ENCODE measurements at places on chromosomes 1 and 21.

DNA sequence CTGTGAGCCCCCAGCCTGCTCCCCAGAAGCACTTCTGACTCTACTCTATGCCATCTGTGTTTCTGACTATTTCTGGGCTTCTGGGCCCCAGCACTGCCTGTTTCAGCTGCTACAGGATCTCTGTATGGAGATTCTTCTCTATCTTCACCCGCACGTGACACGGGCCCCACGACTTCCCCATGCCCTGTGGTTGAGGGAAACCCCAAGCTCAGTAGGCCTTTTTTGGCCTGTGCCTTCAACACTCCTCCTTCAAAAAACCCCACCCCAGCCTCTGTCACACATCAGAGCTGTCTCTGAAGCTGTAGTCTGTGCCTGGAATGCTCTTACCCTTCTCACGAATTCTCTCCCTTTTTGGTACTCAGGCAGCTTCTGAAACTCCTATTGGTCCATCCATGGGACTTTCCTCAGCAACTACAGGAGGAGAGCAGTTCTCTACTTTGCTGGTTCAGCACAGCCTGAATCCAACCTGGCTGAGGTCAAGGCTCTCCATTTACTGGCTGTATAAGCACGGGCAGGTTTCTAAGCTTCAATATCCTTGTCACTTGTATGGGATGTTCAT, 2.0 kb upstream of the NID1 start:
- DNase-seq, result peak; percentile 18

DNA sequence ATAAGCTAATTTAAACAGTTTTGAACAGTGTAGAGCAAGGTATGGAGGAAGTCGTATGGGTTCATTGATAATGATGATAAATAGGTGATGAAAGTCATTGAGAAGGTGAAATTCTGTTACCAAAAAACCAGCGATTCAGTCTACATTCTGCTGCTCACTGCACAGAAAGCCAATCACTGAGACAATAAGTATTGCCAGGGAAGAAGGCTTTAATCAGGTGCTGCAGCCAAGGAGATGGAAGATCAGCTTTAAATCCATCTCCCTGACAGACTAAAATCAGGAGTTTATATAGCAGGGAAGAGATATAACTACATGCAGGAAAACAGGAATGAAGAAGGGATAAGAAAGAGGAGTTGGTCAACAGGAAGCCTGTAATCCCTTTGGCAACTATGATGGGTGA, 361.3 kb upstream of the C1orf174 start:
- DNase-seq, result no peak

DNA sequence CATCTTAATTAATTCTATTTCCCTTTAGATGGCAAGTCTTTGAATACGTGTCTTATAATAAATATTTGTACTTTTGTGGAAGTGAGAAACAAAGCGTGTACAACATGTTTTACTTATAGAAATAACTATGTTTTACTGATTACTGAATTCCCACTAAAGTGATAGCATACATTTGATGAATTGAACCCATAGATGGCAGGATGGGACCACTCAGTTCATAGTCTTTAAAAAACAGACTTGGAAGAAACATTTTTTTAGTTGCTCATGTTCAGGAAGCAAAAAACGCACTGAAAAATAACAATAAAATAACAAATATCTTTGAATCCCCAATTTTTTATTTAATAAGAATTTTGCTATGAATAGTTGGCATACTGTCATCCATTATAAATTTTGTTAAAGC, 507.1 kb upstream of the ZRANB2 start:
- peak; percentile 39 for DNase-seq

DNA sequence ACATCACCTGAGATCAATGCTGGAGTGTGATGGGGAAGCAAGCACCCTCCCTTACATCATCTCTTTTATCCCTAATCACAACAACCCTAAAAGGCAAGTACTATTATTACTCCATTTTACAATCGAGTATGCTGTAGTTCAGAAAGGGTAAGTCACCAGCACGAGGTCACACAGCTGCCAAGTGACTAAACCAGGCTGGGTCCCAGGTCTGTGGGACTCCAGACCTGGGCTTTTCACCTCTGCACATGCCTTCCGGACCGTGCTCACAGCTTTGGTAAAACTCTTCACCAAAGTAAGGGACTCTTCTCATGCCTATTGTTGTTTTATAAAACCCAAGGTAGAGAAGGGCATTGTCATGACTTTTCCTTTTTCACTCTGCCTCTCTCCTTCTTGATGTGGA, 130.9 kb downstream of the DMRTB1 start:
- no peak for DNase-seq

DNA sequence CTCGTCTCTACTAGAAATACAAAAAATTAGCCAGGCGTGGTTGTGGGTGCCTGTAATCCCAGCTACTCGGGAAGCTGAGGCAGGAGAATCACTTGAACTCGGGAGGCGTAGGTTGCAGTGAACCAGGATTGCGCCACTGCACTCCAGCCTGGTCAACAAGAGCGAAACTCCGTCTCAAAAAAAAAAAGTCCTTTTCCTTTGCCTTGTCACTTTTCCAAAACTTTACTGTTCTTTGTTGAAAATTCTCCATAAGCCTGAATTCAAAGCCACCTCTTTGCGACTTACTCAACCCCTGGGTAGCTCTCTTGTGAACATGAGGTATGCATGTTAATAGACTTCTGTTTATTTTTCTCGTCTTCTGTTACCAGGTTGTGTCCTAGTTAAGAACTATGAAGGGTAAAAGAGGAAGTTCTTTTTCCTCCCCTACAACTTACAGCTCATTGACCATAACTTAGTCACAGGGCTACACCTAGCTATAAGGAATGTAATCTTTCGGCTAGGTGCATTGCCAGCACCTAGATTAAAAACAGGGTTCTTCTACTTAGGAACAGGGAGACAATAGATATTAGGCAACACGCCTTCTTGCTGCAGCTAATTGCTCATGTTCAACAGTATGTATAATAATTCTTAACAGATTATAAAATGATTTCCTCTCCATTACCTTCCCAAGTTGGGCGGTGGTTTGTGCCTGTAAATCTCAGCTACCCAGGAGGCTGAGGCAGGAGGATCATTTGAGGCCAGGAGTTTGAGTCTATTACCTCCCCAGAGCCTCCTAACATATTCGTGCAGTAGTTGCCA, 40.9 kb downstream of the PTAFR start:
- DNase-seq, result no peak

- peak; percentile 38 for DNase-seq
Observed at GRCh38 chr1:1200876-1201810, 5.2 kb downstream of the TNFRSF18 start.

GRCh38 chr1:46612937-46613660, 3.5 kb downstream of the MOB3C start:
- DNase-seq, result no peak
